ENCODE measurements at places on chromosomes 1 and 21.
A peak's percentile ranks its signal among the peaks of the same experiment; 100 is the strongest.

GRCh38 chr1:202568410-202568809, 141.8 kb downstream of the SYT2 start:
- DNase-seq, result no peak

- DNase-seq, result no peak
These were observed 34.2 kb downstream of the MORN1 start for GRCh38 chr1:2356911-2357845.

DNA sequence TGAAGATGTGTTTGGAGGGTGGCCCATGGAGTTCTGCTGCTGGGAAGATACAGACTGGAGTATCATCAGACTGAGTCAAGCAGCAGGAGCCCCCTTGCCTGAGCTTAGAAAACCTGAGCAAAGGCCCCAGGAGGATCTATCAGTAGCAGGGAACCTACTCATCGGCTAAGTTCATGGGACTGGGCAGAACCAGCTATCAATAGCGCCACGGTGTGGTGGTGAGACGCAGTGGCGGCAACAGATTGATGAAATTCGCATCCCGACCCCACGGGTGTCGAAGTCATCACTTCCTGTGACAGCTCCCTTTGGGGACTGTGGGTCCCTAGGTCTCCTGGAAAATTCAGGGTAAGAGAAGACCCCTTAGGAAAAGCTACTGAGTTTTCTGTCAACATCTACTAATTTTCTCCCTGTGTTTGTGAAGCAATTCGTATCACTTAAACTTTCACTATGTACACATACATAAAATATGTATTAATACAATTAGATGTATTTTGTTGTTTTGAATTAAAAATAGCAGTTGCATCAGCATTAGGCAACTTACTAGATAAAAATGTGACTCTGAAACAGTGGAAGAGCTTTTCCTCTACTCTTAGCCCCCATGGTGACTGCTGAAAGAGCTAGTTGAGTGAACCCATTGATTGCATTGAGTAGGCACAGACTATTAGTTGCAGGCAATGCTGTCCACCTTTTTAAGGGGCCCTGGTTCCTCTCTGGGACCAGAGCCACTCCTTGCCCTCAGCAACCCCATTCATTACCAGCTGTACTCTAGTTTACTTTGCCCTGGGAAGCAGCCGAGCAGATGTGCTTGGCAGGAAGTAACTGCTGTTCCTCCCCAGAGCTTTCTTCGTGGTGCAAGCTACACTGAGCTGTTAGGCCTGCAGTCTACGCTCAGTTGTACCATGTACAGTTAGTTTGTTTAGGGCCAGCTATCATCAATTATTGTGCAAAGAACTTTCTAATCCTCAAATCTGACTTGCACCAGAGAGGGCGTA, 7.3 kb upstream of the CACNA1S start:
- no peak for DNase-seq

- DNase-seq, result no peak
These were observed 1.2 kb downstream of the SLAMF7 start for GRCh38 chr1:160740133-160740688.

- no peak for DNase-seq
These were observed 11.2 kb downstream of the CLEC20A start for GRCh38 chr1:178485541-178485981.

DNA sequence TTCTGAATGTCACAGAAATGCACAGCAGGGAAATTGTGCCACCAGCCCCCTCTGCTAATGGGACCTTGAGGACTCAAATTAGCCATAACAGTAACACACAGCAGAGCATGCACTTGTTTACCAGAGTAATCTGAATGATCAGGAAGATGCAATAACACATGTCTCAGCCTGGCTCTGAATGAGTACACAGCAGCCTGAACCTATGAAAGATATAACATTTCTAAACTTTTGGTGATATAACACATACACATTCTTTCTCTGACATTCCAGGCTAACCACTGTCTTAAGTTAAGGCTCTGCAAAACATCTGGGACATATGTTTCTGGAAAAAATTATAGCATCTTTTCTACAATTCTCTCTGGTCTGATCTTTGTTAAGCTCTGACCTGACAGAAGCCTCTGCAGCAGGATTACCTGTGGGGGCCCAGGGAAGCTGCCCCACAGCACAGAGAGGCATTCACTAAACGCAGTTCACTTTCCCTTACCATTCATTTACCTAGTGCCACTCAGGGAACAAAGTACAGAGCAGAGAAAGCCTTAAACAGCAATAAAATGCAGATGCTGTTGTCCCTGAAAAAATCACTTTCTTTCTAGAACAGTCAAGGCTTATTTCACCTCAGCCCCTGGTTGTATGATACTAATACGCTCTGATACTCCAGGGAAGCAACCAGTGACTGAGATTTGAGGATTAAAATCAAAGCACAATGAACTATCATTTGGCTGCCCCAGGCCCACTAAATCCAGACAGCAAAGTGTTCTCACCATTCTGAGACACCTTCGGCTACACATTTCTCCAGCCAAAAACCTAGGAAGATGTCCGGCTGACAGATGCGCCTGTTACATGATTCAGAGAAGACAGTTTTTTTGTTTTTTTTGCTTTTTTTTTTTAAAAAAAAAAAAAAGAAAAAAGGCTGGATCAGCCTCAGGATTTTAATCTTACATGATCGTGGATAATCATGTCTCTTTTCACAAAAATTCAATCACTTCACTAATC, 54.0 kb upstream of the CNN3 start:
- no peak for DNase-seq

GRCh38 chr1:203033917-203034316, 7.6 kb downstream of the PPFIA4 start:
- peak; percentile 87 for DNase-seq

Measured in vagina (tissue), 2 donors.